ENCODE measurements at places on chromosomes 4 and X. TPM values are rescaled to one million over a fixed set of nuclear protein-coding genes. Genes with fewer than 3 reads are reported as not detected.
A peak's percentile ranks its signal among the peaks of the same experiment; 100 is the strongest.

The GPM6B gene
- total RNA-seq = 0.87 TPM

The LYAR gene
- total RNA-seq = 10.9 TPM

GRCh38 chrX:155767876-155768769 lies 113.0 kb upstream of the VAMP7 start:
- DNase-seq = peak; percentile 48

- DNase-seq = peak; percentile 60
Measured at GRCh38 chr4:152255437-152255836, 280.5 kb downstream of the FBXW7 start.

GRCh38 chr4:22999419-22999818 lies 306.7 kb downstream of the GBA3 start:
- peak; percentile 38 for DNase-seq

Data from renal cortical epithelial cell (primary cell).